Activated naive CD4-positive, alpha-beta T cell treated with anti-CD3 and anti-CD28 coated beads, Interleukin-2, amount 50 U/mL, for 16 hours (primary cell): ENCODE measurements at places on chromosomes 1 and 21.
A peak's percentile ranks its signal among the peaks of the same experiment; 100 is the strongest.

DNA sequence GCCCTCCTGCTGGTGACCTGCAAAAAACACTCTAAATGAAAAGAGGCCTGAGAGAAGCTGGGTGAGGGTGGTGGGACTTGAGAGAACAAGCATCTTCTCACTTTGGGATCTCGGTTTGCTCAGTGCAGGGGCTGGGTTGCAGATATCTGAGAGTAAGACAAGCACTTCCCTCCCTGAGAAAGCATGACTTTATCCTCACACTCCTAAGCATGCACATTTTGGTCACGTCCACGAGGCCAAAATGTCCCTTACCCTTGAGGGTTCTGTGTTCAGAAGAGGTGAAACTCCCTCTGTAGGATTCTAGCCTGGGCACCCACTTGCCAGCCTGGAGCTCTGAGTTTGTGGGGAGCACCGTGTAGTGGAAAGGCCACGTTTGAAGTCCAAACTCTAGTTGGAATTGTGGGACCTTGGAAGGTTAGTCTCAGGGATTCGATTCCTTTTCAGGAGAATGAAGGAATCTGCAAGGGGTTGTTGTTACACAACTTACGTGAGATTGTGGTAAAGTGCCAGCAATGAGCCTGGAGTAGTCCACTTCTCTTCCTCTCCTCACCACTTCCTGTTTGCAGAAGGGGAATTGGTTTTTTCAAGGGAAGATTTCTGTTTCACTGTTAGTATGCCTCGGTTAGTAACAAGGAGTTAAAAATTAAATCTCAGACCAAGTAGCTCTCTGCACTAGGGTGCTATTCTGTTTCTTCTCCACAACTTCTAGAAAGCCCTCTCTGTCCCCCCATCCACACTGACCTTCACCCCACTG, 3.0 kb downstream of the FCAMR start:
- no peak for DNase-seq

GRCh38 chr1:153546796-153547559, 1.4 kb upstream of the S100A4 start:
- DNase-seq, result no peak

DNA sequence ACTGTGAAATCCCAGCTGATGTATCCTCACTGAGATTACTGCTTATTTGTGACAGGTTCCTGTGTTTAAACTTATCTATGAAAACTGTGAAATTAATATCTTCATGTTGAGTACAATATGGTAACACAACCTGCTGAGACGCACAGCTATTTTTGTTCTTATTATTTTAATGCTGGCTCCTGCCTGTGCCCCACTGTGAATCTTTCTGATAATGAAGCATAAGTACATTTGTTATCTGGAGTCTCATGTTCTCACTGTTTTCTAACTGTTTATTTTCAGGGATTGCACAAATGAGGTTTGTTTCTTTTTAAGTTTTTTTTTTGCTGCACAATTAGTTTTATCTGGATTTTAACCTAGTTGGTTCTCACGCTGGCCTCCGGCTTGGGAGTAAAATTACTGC, 39.9 kb upstream of the IFNAR2 start:
- DNase-seq, result no peak

GRCh38 chr1:111719674-111720132, 19.5 kb downstream of the INKA2 start:
- DNase-seq, result no peak

DNA sequence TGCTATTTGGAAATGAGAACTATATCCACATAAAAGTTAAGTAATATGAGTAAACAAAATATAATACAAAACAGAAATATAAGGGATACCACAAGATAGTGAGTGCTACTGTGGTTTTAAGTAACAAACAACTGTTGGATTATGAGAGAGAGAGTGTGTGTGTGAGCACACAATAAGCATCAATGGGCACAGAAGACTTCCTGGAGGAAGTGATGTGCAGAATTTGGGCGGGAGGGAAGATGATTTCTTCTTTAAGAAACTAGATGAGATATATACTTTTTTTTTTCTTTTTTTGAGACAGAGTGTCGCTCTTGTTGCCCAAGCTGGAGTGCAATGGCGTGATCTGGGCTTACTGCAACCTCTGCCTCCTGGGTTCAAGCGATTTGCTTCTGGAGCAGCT, 7.9 kb upstream of the IER5 start:
- no peak for DNase-seq

DNA sequence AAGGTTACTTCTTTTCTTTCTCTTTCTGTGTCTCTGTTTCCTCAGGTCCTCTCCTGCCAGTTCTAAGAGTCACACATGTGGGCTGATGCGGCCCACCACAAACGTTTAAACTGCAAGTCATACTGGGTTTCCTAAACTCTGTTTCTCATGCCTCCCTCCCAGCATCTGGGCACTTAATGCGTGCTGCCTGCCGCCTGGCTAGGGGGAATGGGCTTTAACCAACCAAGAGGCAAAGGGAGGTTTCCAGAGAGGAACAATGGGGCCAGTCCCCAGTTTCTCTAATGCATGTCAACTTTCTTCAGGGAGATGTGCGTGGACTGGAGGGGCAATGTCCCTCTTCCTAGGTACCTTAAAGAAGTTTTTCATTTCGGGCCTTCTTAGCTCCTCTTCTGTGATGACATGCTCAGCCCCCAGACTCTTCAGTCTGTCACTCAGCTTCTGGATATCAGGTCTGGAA, 19.9 kb upstream of the SRSF4 start:
- no peak for DNase-seq

GRCh38 chr1:33305816-33306652, 14.9 kb downstream of the A3GALT2 start:
- no peak for DNase-seq

DNA sequence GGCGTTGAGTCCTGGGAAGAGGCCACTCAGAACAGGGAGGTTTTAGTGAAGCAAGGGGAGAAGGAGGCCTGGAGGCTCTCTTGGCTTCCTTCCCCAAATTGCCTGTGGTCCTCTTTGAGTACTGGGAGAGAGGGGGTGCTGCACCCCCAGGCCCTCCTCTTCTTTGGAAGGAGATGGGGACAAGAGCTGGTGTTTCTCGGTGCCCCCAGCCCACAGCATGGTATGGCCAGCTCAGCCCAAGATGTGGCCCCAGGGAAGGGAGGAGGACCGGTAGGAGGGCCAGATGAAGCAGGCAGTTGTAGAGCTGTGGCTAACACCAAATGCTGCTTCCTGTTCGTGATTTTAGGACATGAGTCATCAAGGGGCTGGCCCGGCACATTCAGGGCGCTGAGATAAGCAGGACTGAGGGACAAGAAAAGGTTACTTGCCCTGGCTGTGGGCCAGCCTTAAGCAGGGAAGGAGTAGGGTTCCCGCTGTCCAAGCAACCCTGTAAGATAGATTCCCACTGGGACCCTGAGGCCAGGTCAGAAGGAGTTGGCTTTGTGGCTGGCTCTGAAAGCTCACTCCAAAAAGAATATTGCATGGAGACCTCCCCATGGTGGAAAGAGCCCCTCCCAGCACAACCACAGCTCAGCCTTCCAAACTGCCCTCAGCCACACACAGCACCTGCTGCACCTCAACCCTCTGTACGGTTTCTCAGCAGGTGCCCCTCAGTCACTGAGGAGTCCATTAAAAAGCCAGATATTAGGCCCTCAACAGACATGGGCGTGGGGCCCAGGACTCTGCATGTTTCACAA, 4.9 kb upstream of the TNFRSF1B start:
- peak; percentile 65 for DNase-seq

DNA sequence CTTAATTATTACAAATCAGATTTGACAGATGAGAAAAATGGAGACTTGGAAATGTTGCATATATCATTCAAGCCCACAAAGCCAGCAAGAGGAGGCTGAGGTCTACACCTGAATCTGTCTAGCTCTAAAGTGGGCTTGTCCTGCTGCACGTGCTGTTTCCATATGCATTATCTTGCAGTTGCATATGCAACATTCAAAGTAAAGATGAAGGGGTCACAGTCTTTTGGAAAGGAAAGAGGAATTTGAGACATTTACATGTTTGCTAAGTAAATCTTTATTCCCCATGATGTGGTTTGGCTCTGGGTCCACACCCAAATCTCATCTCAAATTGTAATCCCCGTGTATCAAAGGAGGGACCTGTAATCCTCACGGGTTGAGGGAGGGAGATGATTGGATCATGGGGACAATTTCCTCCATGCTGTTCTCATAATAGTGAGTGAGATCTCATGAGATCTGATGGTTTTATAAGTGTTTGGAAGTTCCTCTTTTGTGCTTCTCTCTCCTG, 98.3 kb downstream of the BACH1 start:
- no peak for DNase-seq

- DNase-seq, result no peak
These were observed 77.3 kb downstream of the UBIAD1 start for GRCh38 chr1:11350265-11350664.

GRCh38 chr21:43193651-43194302, 25.0 kb downstream of the CRYAA start:
- DNase-seq, result no peak

DNA sequence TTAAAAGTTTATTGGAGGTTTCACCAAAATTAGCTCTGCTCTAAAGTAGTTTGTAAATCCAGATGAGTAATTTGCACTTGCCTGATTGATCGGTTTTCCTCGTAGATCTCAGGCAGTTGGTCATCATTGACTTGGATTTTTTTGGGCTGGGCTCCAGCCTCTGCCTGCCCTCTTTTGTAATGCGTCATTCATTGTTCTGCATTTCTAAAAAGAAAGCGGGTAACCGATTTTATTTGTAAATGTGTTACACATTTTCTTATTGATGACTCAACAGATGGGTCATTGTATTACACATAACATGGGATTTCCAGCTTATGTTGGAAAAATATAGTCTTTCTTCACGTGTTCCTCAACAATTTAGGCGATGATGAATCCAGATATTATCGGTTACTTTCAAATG, 5.5 kb downstream of the ETS2 start:
- DNase-seq, result no peak

DNA sequence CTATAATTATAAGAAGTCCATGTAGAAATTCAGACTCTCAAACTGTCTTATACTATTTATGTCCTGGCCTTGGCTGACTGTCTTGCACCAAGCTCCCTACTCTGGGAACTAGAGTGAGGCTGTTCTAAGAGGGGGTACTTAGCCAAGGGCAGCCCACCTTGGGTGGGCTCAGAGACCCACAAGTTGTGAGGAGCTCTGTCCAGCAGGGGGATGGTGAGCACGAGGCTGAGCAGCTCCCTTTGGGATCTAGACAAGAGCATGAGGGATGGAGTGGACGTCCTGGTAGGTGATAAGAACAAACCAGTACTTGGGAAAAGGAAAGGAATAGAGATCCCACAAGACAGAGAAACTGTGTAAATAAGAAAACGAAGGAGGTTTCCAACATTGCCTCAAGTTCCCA, 127.1 kb upstream of the SLC44A3 start:
- no peak for DNase-seq

GRCh38 chr21:19704832-19705231, 1293.4 kb upstream of the NCAM2 start:
- no peak for DNase-seq

DNA sequence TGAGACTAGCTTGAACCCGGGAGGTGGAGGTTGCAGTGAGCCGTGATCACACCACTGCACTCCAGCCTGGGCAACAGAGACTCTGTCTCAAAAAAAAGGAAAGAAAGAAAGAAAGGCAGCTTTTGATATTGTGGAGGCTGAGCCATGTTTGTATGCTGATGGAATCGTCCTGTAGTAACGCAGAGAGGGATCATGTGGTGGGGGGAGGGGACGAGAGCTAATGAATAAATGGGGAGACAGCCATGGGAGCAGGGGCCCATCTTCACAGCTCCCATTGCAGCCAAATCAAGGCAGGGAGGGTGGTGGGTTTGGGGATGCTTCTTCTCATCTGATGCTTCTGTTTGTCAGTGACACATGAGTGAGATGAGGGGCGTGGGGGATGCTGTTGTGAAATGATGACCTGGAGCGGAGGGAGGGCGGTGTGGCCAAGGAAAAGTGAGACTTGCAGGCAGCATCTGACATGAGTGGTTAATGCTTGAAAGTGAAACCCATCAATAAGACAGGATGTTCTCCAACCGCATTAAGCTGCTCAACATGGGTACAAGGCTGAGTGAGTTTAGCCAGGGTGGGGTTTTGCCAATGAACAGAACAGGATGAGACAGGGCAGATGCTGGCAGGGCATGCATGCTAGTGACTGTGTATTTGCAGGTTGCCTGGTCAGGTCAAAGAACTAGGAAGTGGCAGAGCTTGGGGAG, 16.7 kb downstream of the SPATA21 start:
- DNase-seq, result peak; percentile 63

DNA sequence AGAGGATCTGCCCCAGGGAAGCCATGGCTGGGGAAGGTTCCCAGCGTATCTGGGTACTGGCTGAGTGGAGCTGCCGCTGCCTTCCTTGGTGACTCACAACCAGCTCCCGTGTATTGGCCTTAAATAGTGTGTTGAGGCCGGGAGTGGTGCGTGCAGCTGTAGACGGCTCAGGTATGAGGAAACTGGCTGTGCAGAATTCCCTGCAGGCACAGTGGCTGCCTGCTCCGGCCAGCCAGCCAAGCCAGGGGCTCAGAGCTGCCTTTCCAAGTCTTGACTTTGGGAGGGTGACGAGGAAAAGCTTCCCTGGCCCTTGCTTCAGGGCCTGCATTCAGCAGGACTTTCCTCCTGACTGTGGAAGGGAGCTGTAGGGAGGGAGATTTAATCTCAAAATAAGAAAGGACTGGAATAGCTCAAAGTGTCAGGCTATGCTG, at the start of gene VTCN1:
Gene VTCN1 (minus strand): TSS at position 97 of the 431 bp plus-strand sequence. CDS start 72 bp downstream, at position 25.
- DNase-seq, result no peak

DNA sequence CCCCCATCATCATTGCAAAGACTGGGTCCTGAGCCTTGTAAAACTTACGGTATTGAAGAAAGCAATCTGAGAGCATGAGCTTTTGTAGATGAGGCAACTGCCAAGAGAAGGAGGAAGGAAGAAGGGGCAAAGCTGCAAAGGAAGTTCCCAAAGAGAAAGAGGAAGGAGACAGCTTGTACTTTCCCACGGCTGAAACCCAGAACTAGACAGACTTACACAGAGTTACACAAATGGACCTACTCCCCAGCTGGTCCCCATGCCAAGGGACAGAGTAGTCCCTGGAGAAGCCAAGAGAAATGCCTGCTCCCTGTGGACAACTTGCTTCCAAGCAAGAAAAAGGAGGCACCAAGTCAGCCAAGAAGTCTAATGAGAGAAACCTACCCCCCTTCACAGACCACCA, 22.6 kb downstream of the SLC5A9 start:
- no peak for DNase-seq

- DNase-seq, result no peak
These were observed 2.0 kb upstream of the SMYD3 start for GRCh38 chr1:246508897-246509688.

DNA sequence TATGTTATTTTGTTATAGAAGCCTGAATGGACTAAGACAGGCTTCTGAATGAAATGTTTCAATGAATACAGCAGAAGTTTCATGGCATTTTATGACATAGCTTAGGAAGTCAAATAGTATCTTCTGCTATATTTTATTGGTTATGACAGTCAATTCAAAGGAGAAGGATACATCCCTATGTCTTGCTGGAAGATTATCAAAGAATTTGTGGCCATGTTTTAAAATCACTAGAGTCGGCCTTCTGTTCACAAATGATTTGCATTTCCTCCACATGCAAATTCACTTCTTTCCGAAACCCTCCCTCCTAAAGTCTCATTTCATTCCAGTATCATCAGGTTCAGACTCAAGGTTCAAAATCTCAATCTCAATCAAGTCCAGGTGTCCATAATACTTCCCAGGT, 679.2 kb upstream of the ADAMTS5 start:
- no peak for DNase-seq
